ENCODE measurements at places on chromosomes 5 and 9.

GRCh38 chr5:41637869-41638268 lies 127.5 kb upstream of the PLCXD3 start:
- no peak for DNase-seq

- DNase-seq, result no peak
Observed at GRCh38 chr9:136963751-136964150, 11.7 kb downstream of the LCN12 start.

GRCh38 chr5:57695179-57695578 lies 212.6 kb upstream of the ACTBL2 start:
- DNase-seq, result no peak

GRCh38 chr9:98810102-98810842 lies 2.8 kb downstream of the GALNT12 start:
- no peak for DNase-seq

DNA sequence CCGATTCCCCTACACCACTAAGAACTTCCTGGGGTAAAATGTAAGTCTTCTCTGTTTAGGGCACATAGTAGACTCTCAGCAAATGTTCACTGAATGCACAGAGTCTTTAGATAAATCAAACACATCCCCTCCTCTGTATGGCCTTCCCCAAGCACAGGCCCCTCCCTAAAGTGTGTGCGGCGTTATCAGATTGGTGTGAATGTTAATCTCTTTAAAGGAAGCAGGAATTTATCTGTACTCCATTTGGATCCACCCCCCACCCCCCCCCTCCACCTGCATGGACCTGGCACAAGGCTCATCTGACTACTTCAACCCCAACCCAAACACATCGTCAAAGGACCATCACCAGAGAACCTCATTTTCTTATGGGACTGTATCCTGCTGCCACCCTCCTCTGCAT lies 6.3 kb downstream of the PCDH1 start:
- DNase-seq, result no peak

DNA sequence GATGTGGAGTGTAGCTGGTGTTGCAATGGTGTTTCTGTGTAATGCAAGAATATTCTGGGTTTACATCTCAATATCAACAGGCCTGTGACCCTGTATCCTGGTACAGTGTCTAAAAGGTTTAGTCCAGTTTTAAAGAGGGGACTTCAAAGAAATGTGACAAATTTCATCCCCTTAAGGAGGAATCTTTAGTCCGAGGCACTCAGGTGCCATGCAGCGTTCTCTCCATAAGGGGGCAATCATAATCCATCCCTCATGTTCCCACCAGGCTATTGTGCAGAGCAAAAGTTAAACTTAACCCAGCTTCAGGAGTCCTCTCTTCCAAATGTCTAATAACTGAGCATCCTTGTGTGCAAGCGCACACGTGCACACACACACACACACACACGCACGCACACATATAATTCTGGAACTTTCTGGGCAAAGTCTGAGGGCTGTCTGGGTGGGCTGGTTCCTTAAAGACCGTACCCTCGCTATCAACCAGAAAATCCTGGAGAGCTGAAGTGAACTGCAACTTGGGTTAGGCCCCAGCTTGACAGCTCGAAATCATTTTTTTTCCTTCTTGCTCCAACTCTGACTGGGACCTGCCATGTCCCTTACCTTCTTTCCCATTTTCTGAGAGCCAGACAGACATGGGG lies 46.0 kb downstream of the CRB2 start:
- DNase-seq, result no peak

- DNase-seq, result no peak
Observed at GRCh38 chr5:124659798-124660197, 86.6 kb downstream of the ZNF608 start.

- no peak for DNase-seq
Observed at GRCh38 chr9:136225366-136225747, 20.3 kb downstream of the QSOX2 start.

DNA sequence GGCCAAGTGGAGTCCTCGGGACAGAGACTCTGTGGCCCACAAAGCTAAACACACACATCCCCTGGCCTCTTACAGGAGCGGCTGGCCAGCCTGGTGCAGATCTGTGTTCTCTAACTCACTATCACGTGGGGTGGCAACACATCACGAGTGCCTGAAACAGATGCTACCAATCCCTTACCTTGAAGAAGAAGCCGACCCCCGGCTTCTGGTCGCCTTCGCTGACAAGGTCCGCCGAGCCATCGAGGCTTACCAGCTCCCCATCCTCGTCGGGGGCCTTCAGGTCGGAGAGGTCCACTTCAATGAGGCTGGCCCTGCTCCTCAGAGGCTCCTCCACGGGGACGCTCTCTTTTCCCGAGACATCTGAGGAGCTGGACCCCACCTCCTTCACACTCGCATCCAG lies 86.7 kb downstream of the CAMSAP1 start:
- no peak for DNase-seq

DNA sequence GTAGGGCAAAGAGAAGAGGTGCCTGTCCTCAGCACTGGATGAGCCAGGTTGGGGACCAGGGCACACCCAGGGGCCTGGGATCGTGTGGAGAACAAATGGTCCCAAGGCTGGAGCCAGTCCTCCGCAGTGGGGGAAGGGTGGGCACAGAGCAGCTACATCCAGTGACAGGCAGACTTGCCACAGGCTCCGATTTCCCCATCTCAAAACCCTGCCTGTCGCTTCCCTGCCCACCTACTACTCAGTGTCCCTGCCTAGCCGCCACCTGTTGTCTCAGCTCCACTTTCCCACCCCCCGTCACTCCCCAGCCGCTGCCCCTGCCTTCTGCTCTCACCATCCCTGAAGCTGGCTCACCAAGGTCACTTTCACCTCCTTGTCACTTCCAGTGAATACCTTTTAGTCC lies 13.9 kb upstream of the ENHO start:
- DNase-seq, result no peak

GRCh38 chr9:73806876-73807275 lies 655.2 kb downstream of the ANXA1 start:
- no peak for DNase-seq

GRCh38 chr9:109487247-109487646 lies 10.9 kb downstream of the PTPN3 start:
- no peak for DNase-seq
